ENCODE measurements at places on chromosomes 4 and X.

GRCh38 chr4:53595204-53595603 lies 3.9 kb upstream of the LNX1 start:
- no peak for DNase-seq

- no peak for DNase-seq
These were observed 348.4 kb upstream of the FAT1 start for GRCh38 chr4:187071946-187072600.

DNA sequence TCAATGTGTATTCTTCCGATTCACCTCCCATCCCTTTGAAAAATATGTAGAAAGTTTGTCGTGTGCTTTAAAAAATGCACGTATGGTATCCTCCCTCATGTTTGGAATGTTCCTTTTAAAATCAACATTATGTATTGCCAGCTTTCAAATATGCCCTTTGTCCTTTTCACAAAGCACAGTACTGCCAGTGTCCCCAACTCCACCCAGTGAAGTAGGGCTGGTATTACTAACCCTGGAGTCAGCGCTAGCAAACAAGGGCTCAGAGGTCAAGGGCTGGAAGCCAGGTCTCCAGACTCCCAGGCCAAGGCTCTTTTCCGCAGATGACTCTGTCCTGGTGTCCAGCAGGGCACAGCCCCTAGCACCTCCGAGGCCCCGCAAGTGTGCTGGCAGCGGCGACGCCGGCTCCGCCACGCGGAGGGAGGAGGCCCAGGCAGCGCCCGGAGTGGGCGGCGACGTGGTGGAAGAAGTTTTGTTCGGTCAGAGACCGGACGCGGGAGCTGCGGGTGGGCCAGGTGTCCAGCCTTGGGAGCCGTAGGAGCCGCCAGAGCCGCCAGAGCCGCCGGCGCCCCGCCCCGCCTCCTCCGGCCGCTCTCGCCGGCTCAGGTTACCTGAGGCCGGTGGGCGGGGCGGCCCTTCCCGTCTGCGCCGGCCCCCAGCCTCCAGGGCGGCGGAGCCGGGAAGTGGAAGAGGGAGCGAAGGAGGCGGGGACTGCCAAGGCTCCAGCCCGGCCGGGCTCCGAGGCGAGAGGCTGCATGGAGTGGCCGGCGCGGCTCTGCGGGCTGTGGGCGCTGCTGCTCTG lies at the start of gene IL13RA1:
Gene IL13RA1 (plus strand): TSS at position 720 of the 799 bp plus-strand sequence. CDS start 33 bp downstream, at position 753.
- peak; percentile 82 for DNase-seq

GRCh38 chr4:107468812-107469211 lies 251.2 kb downstream of the PAPSS1 start:
- no peak for DNase-seq

- no peak for DNase-seq
These were observed 99.6 kb upstream of the AFAP1 start for GRCh38 chr4:8039290-8039689.

GRCh38 chrX:100296183-100296753 lies 113.8 kb downstream of the PCDH19 start:
- DNase-seq, result no peak

DNA sequence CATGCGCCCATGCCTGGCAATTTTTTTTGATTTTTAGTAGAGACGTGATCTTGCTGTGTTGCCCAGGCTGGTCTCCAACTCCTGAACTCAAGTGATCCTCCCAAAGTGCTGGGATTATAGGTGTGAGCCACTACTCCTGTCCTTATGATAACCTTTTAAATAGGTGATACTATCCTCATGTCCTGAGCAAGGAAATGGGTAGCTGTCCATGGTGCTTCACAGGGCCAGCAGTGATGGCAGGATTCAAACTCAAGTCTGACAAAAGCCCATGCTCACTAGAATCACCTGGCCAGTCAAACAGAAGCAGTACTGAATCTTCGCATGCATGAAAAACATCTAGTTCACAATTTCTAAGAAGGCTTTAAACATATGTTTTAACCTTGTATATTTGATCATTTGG lies 235.1 kb downstream of the NR3C2 start:
- DNase-seq, result no peak

DNA sequence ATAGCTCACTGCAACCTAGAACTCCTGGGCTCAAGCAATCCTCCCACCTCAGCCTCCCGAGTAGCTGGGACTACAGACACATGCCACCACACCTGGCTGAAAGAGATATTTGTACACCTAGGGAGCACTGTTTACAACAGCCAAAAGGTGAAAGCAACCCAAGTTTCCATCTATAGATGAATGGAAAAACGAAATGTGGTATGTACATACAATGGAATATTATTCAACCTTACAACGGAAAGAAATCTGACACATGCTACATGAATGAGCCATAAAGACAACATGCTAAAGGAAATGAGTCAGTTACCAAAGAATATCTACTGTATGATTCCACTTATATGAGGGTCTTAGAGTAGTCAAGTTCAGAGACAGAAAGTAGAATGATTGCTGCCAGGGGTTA lies 52.2 kb downstream of the ABCG2 start:
- no peak for DNase-seq

DNA sequence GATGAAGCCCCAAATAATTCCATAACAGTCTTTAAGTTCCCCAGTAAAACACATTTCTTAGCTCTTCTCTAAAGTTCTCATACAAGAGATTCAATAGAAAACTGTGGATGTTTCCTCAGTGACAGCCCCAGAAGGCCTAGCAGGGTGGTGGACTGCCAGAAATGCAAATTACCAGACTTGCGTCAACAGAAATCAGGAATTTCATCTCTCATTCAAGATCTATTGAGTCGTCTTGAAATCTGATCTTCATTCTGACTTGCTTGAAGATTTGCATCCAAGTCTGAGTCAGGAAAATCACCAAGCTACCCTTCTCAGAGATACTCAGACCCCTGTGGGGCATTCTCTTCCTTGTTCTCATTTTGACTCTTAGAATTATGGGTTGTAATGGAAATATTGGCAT lies 68.9 kb upstream of the NDP start:
- no peak for DNase-seq

GRCh38 chrX:120638619-120639018 lies 8.8 kb upstream of the C1GALT1C1 start:
- no peak for DNase-seq

- DNase-seq, result no peak
These were observed 2.8 kb downstream of the FGFBP1 start for GRCh38 chr4:15935504-15936402.
